A549 treated with CpdA at 1 μM for 4 hours (cell line): ENCODE measurements at places on chromosomes 7 and 10. TPM values are rescaled to one million over a fixed set of nuclear protein-coding genes. Genes with fewer than 3 reads are reported as not detected.

COL13A1 gene
- 0.41 to 0.57 TPM (median 0.43 TPM) in 5 replicates for total RNA-seq

CHST15 gene
- total RNA-seq: 8.2 to 9.1 TPM (median 8.8 TPM) in 5 replicates

OR13A1 gene
- not detected in 5 replicates for total RNA-seq

PRPF18 gene
- 19.3 to 29.4 TPM (median 21.0 TPM) in 5 replicates for total RNA-seq

TMEM176B gene
- 0.05 to 0.28 TPM in 2 of 5 replicates, not detected in the others for total RNA-seq

EBLN1 gene
- 0.08 TPM in 1 of 5 replicates, not detected in the others for total RNA-seq

KCNMA1 gene
- 38.6 to 89.6 TPM (median 81.0 TPM) in 5 replicates for total RNA-seq

PDK4 gene
- 3.8 to 6.7 TPM (median 4.9 TPM) in 5 replicates for total RNA-seq

ANKRD30A gene
- total RNA-seq: 0.37 to 1.4 TPM (median 1.0 TPM) in 5 replicates

NXPH1 gene
- not detected in 5 replicates for total RNA-seq

PPP1R9A gene
- 3.3 to 5.0 TPM (median 4.0 TPM) in 5 replicates for total RNA-seq

DPP6 gene
- not detected in 5 replicates for total RNA-seq

SPDYE5 gene
- total RNA-seq: not detected in 5 replicates

TMEM196 gene
- total RNA-seq: not detected in 5 replicates

TMEM178B gene
- total RNA-seq: 1.3 to 1.6 TPM (median 1.4 TPM) in 5 replicates

HGF gene
- total RNA-seq: 0.06 TPM in 2 of 5 replicates, not detected in the others

CC2D2B gene
- total RNA-seq: 0.15 TPM in 1 of 5 replicates, not detected in the others

CCDC172 gene
- not detected in 5 replicates for total RNA-seq

TET1 gene
- 0.34 to 0.75 TPM (median 0.42 TPM) in 5 replicates for total RNA-seq

AGBL3 gene
- 0.73 to 1.4 TPM (median 1.1 TPM) in 5 replicates for total RNA-seq

SUN3 gene
- 0.15 to 0.91 TPM in 2 of 5 replicates, not detected in the others for total RNA-seq

GRM8 gene
- total RNA-seq: 0.11 to 0.15 TPM in 2 of 5 replicates, not detected in the others

OR2A7 gene
- not detected in 5 replicates for total RNA-seq

TAS2R41 gene
- total RNA-seq: not detected in 5 replicates

C10orf53 gene
- total RNA-seq: not detected in 5 replicates

EIF3B gene
- total RNA-seq: 227 to 270 TPM (median 234 TPM) in 5 replicates

ZNF727 gene
- total RNA-seq: not detected in 5 replicates

TRIM50 gene
- not detected in 5 replicates for total RNA-seq

CFTR gene
- 0.06 to 0.13 TPM in 2 of 5 replicates, not detected in the others for total RNA-seq

ADCY1 gene
- total RNA-seq: 2.0 to 2.7 TPM (median 2.2 TPM) in 5 replicates

TEX36 gene
- total RNA-seq: not detected in 5 replicates

GHRHR gene
- total RNA-seq: not detected in 5 replicates

NUTM2E gene
- total RNA-seq: 0.29 to 0.52 TPM (median 0.45 TPM) in 5 replicates

AQP1 gene
- total RNA-seq: 0.36 to 0.70 TPM (median 0.45 TPM) in 5 replicates

UPF2 gene
- total RNA-seq: 15.4 to 21.1 TPM (median 16.3 TPM) in 5 replicates

FAM25A gene
- 1.1 TPM in 1 of 5 replicates, not detected in the others for total RNA-seq

NME8 gene
- not detected in 5 replicates for total RNA-seq

SVOPL gene
- not detected in 5 replicates for total RNA-seq

CFAP69 gene
- 1.3 to 2.0 TPM (median 1.6 TPM) in 5 replicates for total RNA-seq

SYCE1 gene
- not detected in 5 replicates for total RNA-seq

OPN1SW gene
- total RNA-seq: not detected in 5 replicates

ARHGEF35 gene
- 0.22 to 0.40 TPM (median 0.27 TPM) in 5 replicates for total RNA-seq
